Ammon's horn (tissue), 1 donor: ENCODE measurements at places on chromosomes 7 and 10.

DNA sequence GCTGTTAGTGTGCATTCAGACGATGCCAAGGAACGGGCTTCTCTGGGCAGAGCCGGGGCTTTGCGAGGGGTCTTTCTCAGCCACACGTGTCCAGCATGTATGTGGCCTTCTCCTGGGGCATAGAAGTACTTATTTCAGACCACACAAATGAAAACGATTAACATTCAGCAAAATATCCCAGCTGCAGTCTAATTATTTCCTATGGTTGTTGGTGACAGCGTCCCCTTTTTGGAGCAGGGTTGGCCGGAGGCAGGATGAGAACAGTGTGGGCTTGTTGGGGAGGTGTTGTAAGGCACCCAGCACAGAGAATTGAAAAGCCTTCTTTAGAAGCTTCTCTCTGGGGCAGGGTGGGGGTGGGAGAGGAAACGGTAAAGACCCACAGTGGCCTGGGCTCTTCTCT, 54.2 kb downstream of the PTPRE start:
- DNase-seq: no peak

DNA sequence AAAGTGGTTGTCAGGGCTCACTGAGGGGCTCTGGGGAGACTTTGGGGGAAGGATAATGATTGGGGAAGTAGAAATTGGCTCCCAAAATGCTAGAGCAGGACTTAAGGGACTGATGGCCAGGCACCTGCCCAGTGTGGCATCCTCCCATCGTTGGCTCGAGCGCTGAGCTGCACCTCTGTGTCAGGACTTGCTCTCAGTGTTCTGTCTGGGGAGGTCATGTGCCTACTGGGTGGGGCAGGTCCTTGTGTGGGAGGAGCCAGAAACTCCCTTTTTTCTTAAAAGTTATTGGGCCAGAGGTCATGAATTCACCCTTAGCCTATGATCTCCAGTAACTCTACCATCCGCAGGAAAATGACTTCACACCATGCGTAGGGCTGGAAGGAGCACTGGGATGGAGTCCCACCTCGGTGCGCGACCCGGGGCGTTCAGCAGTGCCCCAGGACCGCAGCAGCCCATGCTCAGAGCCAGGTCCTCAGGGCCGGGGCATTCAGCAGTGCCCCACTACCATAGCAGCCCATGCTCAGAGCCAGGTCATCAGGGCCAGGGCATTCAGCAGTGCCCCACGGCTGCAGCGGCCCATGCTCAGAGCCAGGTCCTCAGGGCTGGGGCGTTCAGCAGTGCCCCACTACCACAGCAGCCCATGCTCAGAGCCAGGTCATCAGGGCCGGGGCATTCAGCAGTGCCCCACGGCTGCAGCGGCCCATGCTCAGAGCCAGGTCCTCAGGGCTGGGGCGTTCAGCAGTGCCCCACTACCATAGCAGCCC, 221.9 kb downstream of the EBF3 start:
- no peak for DNase-seq

DNA sequence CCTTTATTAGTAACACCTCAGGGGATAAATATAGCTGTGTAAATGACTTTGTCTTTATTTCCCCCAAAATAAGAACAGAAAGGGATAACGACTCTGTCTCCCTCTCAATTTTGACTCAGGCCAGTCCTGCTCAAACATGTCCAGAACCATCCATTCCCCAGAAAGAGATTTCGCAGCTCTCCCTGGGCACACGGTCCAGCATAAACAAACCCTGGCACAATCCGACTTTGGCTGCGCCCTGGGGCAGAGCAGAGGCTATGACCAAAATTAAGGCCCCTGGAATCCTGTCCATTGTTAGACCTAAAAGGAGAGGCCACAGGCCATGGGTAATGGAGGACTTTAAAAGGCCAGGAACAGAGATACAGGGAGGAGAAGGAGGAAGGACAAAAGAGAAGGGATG, 99.1 kb downstream of the PRPF18 start:
- peak; percentile 25 for DNase-seq

- DNase-seq: no peak
Measured at GRCh38 chr10:70558871-70559810, 43.4 kb downstream of the PRF1 start.

- no peak for DNase-seq
Measured at GRCh38 chr7:159027789-159028507, 116.7 kb downstream of the VIPR2 start.

DNA sequence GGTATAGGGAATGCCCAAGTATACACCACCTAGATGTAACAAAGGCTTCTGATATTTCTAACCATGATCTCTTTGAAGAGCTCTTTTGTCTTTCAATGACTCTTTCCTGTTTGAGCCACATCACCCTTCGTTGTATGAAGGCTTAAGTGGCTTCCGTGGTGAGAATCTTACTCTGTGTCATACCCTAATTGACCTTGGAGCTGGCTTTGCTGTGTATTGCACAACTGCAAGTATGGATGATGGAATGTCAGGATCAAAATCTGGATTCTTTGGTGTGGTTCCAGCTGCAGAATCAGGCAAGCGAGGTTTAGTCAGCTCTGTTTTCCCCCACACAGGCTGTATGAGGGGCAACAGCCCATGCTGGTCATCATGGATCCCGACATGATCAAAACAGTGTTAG, 16.0 kb downstream of the CYP3A43 start:
- no peak for DNase-seq

GRCh38 chr10:103652599-103653281, 159.2 kb downstream of the NEURL1 start:
- no peak for DNase-seq
